ENCODE measurements at places on chromosomes 7 and 10. TPM values are rescaled to one million over a fixed set of nuclear protein-coding genes. Genes with fewer than 3 reads are reported as not detected.
A peak's percentile ranks its signal among the peaks of the same experiment; 100 is the strongest.

DNA sequence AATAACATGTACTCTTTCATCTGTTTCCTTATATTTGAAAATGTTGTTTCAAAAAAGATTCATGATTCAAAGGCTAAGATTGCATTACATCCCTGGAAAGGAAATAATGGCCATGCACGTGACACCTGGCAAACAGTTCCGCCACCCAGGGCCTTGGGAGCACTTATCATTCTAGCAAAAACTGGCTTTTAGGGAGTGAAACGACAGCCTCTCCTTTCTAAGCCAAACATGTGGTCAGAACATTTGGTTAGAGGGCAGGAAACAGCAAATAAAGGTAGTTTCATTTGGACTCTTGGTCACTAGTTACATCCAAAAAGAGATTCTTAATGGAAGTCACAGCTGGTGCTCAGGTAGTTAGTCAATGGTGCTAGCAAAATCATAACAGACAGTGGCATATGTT lies 83.5 kb downstream of the FAS start:
- DNase-seq = no peak

Gene SPACDR
- polyA plus RNA-seq = 0.31 TPM

DNA sequence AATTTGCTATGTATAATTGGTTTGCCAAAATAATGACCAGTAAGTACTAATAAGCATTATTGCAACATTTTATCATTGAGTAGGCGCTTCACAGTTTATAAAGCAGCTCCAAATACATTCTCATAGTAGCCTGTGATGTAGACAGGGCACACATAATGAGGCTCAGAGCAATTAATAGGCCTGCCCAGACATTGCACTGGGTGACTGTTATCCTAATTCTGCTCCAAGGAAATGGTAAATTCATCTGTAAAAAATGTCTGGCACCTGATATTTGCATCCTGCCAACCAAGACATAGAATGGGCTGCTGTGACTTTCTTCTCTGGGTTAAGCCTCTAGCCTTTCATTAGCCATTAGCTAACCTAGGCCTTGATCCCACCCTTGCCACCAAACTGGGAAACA lies 97.6 kb downstream of the SEM1 start:
- no peak for DNase-seq

- DNase-seq = no peak
Observed at GRCh38 chr10:22834471-22834870, 93.4 kb upstream of the ARMC3 start.

Gene FFAR4
- polyA plus RNA-seq = 0.05 TPM

GRCh38 chr7:141464551-141464950 lies 86.7 kb upstream of the AGK start:
- DNase-seq = no peak

DNA sequence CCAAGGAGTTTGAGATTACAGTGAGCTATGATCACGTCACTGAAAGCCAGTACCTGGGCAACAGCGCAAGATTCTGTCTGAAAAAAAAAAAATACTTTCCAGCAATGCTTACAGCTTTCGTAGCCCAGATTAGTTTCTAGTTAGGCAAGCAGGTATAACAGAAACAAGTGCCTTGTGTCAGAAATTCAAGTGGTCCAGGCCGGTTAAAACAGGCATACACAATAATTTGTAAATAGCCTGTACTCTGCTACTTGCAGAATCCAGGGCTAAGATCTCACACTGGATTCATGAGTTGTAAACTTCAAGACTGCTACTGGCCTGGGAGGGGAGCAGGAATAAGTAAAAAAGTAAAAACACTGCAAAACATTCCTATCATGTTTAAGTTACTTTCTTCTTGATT lies 512.9 kb downstream of the IPMK start:
- DNase-seq = no peak

- no peak for DNase-seq
Observed at GRCh38 chr7:100481466-100481865, 2.3 kb upstream of the NYAP1 start.

DNA sequence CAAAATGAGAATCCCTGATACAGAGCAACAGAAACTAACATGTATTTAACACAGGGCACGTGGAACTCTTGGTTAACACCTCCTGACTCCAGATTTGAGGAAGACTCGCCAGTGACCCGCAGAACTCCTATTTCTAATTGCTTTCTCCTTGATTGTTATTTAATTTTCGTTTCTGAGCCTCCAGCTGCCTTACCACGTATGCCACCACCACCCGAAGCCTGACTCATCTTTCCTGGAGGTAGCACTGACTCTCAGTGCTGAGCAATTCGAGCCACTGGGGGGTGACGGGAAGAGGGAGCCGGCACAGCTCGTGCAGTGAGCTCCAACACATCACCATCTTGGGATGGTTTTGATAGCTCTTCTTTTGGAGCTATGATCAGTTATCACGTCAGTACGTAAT lies 273.9 kb upstream of the MGMT start:
- DNase-seq = peak; percentile 5

DNA sequence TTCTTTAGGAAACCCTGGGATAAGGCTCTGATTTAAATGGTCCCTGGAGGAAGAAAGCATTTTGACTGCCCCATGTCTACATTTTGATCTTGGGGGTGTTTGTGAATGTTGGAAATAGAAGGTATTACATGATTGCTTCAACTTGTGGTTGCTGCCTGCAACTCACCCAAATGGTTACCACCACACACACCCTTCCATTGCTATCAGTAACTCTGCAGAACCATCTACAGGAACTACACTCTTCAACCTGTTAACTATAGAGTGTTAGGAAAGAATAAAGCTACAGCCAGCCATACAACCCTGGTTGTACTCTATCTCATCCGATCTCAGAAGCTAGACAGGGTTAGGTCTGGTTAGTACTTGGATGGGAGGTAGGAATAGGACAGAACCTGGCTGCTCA lies 71.2 kb downstream of the APBB1IP start:
- DNase-seq = no peak

- DNase-seq = no peak
Observed at GRCh38 chr7:100567031-100567730, 6.5 kb downstream of the SAP25 start.

Gene ZNF467
- polyA plus RNA-seq = 0.89 TPM

- DNase-seq = no peak
Observed at GRCh38 chr10:82282782-82283456, 407.9 kb downstream of the NRG3 start.

DNA sequence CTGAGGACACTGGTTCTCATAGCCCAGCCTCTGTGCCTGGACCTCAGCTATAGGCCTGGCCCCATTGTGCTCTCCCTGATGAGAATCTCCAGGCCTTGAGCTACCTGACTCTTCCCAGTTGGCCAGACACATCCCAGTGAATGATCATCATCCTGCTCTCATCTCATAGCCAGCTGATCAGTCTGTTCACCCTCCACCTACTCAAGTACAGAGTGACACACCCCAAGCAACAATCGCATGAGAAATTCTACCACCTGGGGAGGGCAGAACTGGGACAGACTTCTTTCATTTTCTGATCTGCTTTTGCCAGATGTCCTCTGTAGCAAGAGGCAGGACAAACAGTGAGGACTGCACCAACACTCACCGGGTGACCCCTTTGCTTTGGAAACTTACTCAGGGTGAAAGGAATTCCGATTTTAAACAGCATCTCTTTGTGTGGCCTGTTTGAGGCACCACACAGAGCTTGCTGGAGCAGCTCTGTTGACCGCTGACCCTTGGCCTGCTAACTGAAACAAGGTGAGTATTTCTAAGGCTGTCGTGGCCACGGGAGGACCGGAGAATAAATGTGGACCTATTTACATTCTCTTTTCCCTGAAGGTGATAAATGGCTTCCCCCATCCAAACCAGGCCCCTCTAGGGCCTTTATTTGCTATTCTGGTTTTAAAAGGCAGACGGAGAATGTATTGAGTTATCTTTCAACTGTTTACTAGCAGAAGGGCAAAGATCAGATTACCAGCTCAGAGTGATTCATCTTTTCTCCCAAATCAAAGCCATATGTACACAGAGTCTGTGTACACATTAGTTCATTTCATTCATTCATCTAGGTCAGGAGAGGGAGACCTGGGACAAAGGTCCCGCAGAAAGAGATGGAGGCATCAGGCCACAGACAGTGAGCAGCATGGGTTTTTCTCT lies 181.4 kb upstream of the TNS3 start:
- DNase-seq = no peak

- DNase-seq = no peak
Observed at GRCh38 chr10:104966563-104967297, 325.6 kb downstream of the SORCS3 start.

GRCh38 chr7:112056409-112056808 lies 149.8 kb downstream of the DOCK4 start:
- no peak for DNase-seq

DNA sequence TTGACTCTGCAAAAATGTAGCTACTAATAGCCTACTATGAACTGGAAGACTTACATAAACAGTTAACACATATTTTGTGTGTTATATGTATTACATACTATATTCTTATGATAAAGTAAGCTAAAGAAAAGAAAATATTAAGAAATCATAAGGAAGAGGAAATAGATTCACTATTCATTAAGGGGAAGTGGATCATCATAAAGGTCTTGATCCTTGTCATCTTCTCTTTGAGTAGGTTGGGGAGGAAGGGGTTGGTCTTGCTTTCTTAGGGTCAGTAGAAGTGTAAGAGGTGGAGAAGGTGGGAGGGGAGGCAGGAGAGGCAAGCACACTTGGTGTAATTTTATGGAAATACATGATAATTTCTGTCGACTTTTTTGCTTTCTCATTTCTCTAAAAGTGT lies 81.3 kb downstream of the NAMPT start:
- no peak for DNase-seq

DNA sequence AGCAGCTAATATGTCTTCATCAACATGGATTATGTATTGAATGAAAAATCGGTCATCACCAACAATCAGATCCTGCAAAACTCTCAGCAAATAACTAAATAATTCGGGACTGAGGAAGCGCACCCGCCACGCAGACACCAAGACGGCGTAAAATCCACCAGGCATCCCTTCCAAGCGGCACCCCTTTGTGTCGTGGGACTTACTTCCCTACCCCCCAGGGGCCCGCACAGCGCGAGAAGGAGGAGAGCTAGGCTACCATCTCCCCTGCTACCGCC lies 721 bp downstream of the ARL3 start:
- DNase-seq = no peak

DNA sequence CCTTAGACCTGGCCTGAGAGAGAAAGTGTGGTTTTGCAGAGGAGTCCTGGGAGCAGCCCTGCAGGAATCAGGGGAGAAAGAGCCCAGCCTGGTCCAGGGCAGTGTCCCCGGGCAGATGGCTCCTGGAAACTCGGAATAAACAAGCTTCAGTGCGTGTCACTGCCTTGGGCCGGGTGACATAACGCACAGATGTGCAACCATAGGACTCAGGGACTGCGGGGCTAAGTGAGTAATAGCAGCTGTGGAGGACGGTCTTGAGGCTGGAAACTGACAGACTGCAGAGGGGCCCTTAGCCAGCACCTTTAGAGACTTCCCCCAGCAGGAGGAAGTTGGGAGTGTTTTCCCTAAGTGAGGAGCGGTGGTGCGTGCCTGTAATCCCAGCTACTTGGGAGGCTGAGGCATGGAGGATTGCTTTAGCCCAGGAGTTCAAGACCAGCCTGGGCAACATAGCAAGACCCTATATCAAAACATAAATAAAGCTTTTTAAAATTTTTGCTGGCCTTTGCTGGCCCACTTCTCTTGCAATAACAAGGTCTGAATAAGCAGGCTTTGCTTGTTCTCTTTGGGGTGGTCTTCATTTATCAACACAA lies 5.3 kb upstream of the CLIP2 start:
- DNase-seq = no peak

Gene TRDMT1
- 7.4 TPM for polyA plus RNA-seq

DNA sequence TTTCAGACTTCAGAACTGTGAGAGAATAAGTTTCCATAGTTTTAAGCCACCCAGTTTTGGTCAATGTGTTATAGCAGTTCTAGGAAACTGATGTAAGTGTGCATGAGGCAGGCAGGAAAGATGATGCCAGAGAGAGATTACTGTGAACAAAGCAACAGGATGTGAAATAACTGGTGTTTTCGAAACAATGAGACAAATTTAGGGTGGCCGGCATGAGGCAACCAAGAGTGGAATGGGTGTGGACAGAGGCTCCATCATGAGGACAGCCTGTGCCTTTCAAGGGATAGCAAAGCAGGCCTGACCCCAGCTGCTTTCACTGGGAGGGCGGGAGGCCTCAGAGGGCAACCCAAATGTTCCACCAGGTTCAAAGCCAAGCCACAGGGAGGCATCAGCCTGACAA lies 67.3 kb upstream of the UCN3 start:
- DNase-seq = no peak

DNA sequence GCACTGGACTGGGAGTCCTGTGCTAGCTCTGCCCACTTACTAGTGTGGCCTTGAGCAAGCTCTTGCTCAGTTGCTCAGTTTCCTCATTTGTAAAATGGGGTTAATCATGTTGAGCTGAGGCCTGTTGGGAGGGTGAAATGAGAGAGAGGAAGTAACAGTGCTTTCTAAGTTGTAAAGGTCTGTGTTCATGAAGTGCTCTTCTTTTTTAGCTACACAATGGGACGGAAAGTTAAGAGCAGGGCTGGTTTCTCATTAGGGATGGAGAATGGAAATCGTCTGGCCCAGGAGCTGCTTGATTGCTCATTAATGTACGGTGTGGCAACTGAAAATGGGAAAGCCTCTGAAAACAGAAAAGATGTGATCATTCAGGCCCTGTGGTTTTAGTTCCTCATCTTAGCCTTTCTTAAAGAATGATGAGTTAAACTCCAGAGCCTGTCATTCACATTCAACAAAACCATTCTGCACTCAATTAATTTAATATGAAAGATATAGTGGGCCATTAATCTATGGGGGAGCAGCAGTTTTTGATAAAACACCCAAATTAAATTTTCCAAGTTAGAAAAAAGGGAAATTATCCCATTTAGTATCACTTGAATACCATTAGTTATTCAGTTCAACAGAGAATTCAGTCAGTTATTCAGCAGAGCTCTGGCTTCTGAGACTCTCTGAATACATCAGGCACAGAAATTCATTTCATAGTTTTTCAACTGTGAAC lies 60.5 kb downstream of the SH2D4B start:
- DNase-seq = no peak

DNA sequence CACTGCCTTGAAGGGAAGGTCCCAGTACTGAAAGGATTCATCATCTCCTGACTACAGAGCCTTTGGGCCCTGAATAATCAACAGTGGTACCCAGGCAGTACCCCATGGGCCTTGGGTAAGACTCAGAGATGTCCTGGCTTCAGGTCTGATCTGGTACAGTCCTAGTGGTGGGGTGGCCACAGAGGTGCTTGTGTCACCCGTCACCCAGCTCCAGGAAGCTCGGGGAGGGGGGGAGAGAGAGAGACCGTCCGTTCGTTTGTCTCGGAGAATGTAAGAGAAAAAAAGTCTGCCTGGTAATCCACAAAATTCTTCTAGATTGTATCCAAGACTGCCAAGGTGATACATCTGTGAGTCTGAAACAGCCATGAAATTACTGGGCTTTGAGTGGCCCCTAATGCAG lies 381.3 kb downstream of the PTPRN2 start:
- DNase-seq = no peak

Data from H1 (cell line).